ENCODE measurements at places on chromosomes 4 and X.

GRCh38 chrX:111100191-111100590 lies 4.2 kb downstream of the PAK3 start:
- DNase-seq = peak; percentile 36

DNA sequence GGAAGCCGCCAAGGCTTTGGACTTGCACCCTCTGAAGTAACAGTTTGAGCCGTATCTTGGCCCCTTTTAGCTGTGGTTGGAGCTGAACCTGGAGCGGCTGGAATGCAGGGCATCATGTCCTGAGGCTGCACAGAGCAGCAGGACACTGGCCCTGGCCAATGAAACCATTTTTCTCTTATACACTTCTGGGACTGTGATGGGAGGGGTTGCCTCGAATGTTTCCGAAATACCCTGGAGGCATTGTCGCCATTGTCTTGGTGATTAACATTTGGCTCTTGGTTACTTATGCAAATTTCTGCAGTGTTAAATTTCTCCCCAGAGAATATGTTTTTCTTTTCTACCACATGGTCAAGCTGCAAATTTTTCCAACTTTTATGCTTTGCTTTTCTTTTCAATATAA lies 137.2 kb downstream of the MAGEC1 start:
- DNase-seq = no peak

DNA sequence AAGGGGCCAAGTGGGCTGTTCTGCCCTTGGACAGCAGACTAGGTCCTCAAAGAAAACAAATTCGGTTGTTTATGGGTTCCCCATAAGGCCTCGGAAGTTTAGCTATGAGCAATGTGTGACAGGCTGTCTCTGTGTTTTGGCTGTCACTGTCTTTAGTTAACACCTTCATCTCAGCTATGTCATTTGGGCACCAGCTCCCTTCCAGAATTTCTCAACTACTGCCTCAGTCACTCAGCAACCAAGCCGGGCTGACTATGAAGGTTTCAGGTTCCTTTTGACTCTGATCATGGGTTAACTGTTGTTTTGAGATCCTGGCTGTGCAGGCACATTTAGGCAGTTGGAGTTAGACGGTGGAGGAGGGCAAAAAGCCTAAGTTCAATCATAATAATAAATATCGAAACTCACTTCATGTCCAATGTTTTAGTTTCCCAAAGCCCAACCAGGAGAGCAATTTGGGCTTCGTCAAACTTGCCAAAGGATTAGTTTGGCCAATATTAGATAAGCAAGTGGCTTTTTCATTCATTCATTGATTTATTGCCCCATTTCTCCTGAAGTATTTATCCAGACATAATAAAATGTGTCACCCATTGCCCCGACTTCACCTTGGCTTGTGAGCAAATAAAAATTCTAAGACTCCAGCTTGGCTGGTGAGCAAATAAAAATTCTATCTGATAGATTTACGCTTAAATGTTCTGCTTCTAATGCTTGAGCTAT lies 9.1 kb upstream of the PAGE1 start:
- DNase-seq = no peak

- peak; percentile 80 for DNase-seq
Observed at GRCh38 chr4:146255874-146256273, 41.5 kb downstream of the REELD1 start.

DNA sequence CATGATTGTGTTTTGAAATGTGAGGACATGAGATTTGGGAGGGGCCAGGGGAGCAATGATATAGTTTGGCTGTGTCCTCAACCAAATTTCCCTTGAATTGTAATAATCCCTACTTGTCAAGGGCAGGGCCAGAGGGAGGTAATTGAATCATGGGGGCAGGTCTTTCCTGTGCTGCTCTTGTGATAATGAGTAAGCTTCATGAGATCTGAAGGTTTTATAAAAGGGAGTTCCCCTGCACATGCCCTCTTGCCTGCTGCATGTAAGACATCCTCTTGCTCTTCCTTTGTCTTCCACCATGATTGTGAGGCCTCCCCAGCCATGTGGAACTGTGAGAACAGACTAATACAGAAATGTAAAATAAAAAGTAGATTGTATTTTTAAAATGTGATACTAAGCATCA lies 1294.9 kb downstream of the ADGRL3 start:
- no peak for DNase-seq

DNA sequence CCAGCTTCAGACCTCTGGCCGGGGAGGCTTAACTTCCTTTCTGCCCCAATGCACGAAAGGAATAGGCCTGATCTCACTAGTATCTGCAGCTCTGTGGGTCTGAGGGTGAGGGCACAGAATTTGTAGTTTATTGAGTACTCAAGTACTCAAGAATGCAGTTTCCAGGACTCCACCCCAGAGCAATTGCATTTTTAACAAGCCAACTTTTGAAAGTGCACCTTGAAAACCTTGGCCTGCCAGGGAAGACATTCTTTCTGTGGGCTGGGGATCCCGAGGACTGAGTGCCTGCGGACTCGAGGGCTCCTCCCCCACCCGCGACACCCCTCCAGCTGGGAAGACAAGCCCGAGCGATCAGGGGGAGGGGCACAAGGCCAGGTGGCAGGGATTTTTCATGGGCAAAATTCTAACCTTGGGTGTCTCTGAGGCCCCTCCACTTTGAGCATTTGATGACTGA lies 22.4 kb downstream of the RS1 start:
- DNase-seq = no peak

- no peak for DNase-seq
Observed at GRCh38 chrX:10622197-10622596, 1.8 kb upstream of the MID1 start.

- DNase-seq = peak; percentile 83
Observed at GRCh38 chrX:130174045-130174704, 2.4 kb downstream of the RAB33A start.

- no peak for DNase-seq
Observed at GRCh38 chrX:33808636-33809035, 323.5 kb downstream of the FAM47A start.

DNA sequence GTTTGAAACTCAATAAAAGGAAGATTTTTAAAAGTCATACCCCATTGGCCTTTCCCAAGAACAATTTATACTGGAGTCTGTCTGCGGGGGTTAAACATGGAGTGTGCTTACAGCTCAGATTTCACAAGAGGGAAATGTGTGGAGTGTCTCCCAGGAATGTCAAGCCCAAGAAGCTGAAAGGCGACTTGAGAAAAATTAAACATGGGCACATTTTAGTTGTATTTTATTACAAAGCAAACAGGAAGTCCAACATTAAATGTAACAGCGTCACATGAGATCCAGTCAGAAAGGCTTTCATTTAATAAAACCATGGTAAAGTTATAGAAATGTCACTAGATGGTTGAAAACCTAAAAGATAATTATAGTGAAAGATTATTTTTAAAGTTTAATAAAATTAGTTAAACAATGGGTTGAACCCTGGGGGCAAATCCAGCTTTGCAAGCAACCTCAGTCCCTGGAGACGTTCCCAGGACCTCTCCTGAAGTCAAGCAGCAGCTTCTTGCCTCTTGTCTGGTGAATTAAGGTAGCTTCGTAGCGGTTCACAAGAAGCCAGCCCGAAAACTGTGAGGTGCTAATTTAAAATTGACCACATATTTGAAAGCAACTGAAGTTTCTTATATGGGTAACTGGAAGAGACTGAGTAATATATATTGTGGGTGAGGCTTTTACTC lies 168.4 kb upstream of the EDNRA start:
- DNase-seq = peak; percentile 1

DNA sequence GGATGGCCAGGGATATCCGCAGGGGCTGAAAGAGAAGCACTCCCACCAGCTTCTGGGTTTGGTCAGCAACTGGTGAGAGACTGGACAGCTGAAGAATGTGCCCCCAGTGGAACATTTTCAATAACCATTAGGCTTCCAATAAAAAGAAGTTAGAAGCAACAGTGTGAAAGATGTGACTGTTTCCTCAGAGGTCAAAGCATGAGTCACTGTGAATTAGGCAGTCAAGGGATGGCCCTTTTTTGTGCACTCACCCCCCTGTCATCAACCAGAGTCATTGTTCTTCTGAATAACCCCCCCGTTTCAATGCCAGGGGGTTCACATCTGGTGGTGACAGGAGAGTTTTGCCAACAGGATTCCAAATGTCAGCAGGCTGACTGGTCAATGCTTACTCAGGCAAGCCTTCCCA lies 74.6 kb upstream of the SH3RF1 start:
- peak; percentile 95 for DNase-seq

DNA sequence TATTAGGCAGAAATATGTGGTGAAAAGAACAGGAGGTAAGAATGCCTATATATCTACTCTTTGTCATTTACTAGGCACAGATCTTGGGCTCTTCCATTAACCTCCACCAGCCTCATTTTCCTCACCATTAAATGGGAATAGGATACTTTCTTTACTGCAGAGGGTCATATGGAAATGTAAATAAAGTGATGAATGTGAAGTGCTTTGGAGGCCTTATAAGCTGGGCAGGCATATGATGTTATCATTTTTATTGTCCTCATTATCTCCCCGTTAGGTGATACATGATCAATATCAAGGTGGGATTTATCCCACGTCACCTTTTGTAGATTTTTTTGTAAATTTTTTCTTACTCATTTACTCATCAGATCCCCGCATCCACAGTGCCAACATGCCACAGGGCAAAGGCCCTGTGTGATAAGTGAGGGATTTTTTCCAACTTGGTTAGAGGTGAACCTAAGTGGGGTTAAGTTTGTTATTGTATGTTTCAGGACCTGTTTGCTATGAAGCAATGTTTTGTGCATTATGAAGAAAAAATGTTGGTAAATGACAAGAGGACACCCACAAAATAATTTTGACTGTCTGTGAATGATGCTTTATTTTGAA lies 107.8 kb downstream of the SLC4A4 start:
- DNase-seq = no peak

DNA sequence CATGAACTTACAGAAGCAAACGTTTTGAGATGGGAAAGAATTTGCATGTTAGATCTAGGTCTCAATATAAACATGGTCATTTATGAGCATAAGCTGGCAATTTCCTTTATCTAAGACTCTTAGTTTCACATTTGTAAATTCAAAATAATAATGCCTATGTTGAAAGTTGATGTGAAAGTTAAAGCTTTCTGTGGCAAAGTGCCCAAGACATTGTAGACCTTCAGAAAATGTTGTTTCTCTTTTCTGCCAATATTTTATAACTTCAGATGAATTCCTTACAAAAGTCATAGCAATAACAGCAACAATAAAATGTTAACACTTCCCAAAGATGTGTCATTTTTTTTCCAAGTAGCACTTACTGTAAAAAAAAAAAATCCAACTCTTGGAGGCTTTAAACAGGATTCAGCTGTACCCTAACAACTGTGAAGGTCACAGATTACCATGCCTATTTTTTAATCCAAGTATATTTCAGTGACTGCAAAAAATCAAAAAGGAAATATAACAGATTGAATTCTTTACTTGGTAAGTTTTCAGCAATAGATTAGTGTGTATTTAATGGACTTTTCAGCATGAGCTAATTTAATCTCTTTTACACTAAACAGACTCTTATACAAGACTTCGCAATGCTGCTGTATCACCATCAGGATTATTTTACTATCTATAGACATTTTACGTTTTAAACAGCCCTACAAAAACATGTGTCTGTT lies 206.5 kb upstream of the PDE5A start:
- no peak for DNase-seq

DNA sequence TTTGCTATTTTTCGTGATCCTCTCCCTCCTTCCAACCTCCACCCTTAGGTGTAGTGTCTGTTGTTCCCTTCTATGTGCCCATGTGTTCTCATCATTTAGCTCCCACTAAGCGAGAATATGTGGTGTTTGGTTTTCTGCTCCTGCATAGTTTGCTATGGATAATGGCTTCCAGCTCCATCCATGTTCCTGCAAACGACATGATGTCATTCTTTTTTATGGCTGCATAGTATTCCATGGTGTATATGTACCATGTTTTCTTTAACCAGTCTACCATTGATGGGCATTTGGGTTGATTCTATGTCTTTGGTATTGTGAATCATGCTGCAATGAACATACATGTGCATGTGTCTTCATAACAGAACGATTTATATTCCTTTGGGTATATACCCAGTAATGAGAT lies 102.7 kb downstream of the SEL1L3 start:
- DNase-seq = no peak

GRCh38 chrX:18448416-18448815 lies 23.0 kb downstream of the CDKL5 start:
- no peak for DNase-seq

GRCh38 chrX:22135994-22136684 lies 104.0 kb downstream of the PHEX start:
- DNase-seq = peak; percentile 84

- peak; percentile 14 for DNase-seq
Observed at GRCh38 chrX:130057209-130057608, 53.1 kb downstream of the ELF4 start.

- DNase-seq = no peak
Observed at GRCh38 chr4:9877123-9877522, 95.7 kb downstream of the DRD5 start.

GRCh38 chrX:63503541-63503940 lies 152.4 kb upstream of the SPIN4 start:
- DNase-seq = peak; percentile 52

DNA sequence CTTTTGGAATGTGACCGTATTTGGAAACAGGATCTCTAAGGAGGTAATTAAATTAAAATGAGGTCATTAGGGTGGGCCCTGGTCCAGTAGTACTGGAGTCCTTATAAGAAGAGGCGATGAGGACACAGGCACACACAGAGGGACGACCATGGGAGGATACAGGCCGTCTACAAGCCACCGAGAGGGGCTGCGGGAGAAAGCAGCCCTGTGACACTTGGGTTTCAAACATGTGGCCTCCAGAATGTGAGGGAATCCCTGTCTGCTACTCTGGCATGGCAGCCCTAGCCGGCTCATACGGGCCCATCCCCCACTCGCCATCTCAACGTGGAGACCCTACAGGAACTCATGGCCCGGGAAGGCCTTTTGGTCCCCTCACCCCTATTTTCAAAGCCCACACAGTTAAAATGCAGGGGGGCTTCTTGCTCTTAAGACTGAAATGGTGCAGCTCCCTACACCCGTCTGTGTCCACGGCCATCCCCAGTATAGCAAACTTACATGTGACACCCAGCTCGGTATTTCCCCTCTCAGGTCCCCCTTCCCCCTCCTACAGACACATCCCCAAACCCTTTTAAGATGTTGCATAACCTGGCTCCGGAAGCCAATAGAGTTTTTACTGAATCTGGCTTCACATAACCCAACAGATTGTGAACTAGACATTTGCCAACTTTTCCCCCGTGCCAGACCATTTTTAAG lies 124.1 kb upstream of the TBL1X start:
- DNase-seq = peak; percentile 61

DNA sequence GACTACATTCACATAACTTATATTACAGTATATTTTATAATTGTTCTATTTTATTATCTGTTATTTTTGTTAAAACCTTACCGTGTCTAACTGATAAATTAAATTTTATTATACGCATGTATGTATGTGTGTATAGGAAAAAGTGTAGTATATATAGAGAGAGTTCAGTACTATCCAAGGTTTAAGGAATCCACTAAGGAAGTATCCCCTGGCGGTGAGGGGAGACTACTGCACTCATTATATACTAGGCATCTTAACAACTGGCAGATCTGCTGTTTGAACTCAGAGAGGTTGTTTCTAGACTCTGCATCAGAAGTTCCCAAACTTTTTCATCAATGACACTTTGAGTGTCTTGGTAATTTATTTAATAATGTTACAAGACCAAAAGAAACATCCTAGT lies 70.9 kb downstream of the NDST4 start:
- DNase-seq = peak; percentile 20

GRCh38 chr4:113221990-113222389 lies 172.5 kb downstream of the ANK2 start:
- DNase-seq = peak; percentile 60

Data from GM23248 (cell line).